ENCODE measurements at places on chromosomes 16 and 17. TPM values are rescaled to one million over a fixed set of nuclear protein-coding genes. Genes with fewer than 3 reads are reported as not detected.
A peak's percentile ranks its signal among the peaks of the same experiment; 100 is the strongest.

- no peak for DNase-seq
Measured at GRCh38 chr16:67302970-67303369, 23.6 kb downstream of the KCTD19 start.

DNA sequence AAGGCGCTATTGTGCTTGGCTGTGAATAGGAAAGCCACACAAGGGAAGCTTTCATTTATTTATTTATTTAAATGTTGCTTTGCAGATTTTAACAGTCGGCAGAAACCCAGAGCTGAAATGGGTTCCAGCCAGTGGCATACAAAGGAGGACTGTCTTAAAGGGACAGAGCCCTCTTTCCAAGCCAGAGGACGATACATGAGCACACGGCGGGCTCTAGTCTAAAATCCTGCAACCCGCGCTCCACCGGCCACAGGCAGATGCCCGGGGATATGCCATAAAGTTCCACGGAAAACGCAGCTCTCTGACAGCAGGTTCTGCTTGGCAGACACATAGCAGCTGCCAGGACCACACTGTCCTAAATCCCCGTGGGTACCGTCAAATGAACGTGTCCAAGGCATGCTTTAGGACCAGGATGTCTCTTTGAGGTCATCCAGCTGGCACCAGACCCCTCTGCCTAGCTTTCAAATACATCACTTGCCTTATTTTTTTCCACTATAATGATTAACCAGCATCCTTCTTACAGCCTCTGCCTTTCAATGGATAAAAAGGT is 64.6 kb downstream of the CYTH1 start:
- peak; percentile 70 for DNase-seq

- no peak for DNase-seq
Measured at GRCh38 chr17:39735882-39736281, 1.9 kb upstream of the GRB7 start.

Gene TBC1D3C
- 0.88 TPM for polyA plus RNA-seq

Gene TBC1D3H
- polyA plus RNA-seq: not detected

- DNase-seq: no peak
Measured at GRCh38 chr16:57868913-57869520, 66.7 kb upstream of the KIFC3 start.

- DNase-seq: no peak
Measured at GRCh38 chr17:2064980-2065785, 10.3 kb downstream of the HIC1 start.

Gene AATK
- 0.73 TPM for polyA plus RNA-seq

Gene KRT36
- not detected for polyA plus RNA-seq
